ENCODE measurements at places on chromosomes 11 and 22.

GRCh38 chr11:12485328-12485727 is 108.0 kb downstream of the PARVA start:
- no peak for DNase-seq

DNA sequence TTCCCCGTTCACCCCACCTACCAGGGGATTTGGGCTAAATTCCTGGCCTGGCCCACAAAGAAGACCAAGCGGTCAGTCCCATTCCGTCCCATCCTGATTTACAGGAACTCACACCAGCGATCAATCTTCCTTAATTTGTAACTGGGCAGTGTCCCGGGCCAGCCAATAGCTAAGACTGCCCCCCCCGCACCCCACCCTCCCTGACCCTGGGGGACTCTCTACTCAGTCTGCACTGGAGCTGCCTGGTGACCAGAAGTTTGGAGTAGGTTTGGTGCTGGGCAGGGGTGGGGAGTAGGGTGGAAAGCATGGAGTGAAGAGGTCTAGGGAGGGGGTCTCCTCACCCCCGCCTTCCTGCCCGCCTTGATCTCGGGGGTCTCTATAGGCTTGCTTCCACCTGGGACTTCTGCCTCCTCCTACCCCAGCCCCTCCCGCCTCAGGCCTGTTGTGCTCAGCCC is at the start of gene SERPING1:
Gene SERPING1 (plus strand): TSS at position 225 of the 455 bp plus-strand sequence. CDS start 586 bp downstream, outside the sequence.
- no peak for DNase-seq

DNA sequence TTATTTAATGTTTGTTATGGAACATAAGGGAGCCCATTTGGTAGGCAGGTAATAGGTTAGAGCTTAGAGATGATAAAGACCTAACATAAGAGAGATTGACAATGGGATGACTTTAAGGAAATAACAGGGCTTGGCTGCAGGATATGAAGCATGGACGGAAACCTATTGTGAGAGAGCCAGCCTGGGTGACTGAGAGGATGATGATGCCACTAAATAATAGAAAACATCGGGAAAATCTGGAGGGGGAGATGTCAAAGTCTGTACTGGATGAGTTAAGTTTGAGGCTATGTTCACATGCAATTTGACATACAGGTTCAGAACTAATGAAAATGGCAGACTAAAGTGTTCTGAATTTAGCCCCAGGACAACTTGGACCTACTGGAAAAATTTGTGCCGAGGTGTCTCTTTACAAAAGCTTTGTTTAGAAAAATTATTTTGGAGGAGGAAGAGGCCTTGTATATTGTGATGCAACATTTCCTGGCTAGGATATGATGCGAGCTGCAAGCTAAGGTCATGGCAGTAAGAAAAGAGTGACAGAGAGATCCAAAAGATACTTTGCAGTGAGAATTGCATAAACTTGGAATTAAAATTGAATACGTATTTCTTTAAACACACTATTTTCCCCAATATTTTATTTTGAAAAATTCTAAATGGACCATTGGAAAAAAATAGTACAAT is 339.3 kb upstream of the PLET1 start:
- no peak for DNase-seq

DNA sequence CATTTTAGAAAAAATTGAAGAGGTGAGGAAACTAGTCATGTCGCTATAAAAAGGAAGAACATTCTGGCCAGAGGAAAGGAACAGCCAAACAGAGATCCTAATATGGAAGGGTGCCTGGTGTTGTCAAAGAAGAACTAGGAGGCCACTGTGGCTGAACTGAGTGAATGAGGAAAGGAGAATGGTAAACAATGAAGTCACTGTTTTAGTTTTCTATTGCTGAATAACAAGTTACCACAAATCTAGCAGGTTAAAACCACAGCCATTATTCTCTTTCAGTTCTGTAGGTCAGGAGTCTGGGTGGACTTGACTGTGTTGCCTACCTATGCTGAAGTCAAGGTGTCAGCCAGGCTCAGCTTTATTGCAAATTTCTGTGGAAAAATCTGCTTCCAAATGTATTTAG is 549.3 kb upstream of the CCDC90B start:
- no peak for DNase-seq

GRCh38 chr11:115590254-115590653 is 86.0 kb upstream of the CADM1 start:
- no peak for DNase-seq

- DNase-seq: no peak
These were observed 28.6 kb upstream of the OR10G7 start for GRCh38 chr11:124069429-124070401.

GRCh38 chr11:13567551-13567950 is 71.8 kb upstream of the PTH start:
- no peak for DNase-seq

Data from cortex of kidney (tissue), 1 donor.